ENCODE measurements at places on chromosomes 13 and 19.

- no peak for DNase-seq
Measured at GRCh38 chr13:112657850-112658445, 31.9 kb upstream of the ATP11A start.

- DNase-seq = no peak
Measured at GRCh38 chr19:30263830-30264381, 108.3 kb upstream of the ZNF536 start.

DNA sequence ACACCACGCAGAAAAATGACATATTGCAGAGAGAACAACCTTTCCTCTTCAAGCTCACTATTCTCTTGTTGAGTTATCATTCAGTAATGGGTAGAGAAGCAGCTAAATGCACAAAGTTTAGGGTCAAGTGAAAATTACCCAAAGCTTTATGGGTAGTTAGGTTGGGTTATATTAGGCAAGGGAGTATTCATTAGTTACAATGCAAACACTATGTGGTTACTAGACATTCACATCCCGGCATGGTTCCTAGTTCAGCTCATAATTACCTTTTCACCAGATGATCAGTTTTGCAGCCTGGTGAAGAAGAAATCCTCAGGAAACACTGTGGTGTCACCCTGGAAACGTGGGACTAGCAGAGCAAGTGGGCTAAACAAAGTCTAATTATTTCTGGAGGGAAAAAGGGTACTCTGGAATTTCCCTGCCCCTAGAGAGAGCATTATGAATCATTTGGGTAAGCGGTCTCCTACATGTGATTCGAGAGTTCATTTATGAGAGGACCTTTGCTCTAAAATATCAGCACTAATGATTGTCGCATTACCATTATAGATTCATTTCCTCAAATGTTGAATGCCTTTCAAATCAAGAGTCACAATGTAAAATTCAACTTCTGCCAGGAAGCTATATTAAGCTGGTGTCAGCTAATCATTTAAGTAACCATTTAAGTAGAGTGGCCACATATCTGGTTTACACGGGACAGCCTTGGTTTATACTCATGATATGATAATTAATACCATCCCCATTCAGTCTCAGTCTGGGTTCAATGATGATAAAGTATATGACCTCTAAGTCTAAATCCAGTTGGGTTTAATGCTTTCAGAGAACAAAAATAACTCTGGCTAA lies 1208.0 kb downstream of the DIAPH3 start:
- DNase-seq = no peak

GRCh38 chr13:113083402-113084061 lies 22.1 kb upstream of the F7 start:
- DNase-seq = no peak

Measured in NB4 (cell line).